Central memory CD8-positive, alpha-beta T cell (primary cell): ENCODE measurements at places on chromosomes 3 and 15.
A peak's percentile ranks its signal among the peaks of the same experiment; 100 is the strongest.

GRCh38 chr15:38564557-38565286, at the start of gene RASGRP1:
TSS of gene RASGRP1 (minus strand) at chr15:38564814. CDS start at chr15:38564628, 186 bp downstream.
- peaks cover 42% of the 10 kb centered on the region for H3K36me3 ChIP-seq
- H3K27ac ChIP-seq: peak within 1 kb of the TSS; percentile 88
- peak; percentile 80 for DNase-seq
- no peaks in the 10 kb centered on the region for H3K27me3 ChIP-seq
- H3K4me3 ChIP-seq: peak within 1 kb of the TSS; percentile 95

- H3K4me1 ChIP-seq: no peaks in the 10 kb centered on the region
- H3K4me3 ChIP-seq: no peak overlapping the region
- H3K27me3 ChIP-seq: no peaks in the 10 kb centered on the region
- no peaks in the 10 kb centered on the region for H3K36me3 ChIP-seq
Measured at GRCh38 chr3:72582211-72582878, 265.9 kb downstream of the SHQ1 start.

DNA sequence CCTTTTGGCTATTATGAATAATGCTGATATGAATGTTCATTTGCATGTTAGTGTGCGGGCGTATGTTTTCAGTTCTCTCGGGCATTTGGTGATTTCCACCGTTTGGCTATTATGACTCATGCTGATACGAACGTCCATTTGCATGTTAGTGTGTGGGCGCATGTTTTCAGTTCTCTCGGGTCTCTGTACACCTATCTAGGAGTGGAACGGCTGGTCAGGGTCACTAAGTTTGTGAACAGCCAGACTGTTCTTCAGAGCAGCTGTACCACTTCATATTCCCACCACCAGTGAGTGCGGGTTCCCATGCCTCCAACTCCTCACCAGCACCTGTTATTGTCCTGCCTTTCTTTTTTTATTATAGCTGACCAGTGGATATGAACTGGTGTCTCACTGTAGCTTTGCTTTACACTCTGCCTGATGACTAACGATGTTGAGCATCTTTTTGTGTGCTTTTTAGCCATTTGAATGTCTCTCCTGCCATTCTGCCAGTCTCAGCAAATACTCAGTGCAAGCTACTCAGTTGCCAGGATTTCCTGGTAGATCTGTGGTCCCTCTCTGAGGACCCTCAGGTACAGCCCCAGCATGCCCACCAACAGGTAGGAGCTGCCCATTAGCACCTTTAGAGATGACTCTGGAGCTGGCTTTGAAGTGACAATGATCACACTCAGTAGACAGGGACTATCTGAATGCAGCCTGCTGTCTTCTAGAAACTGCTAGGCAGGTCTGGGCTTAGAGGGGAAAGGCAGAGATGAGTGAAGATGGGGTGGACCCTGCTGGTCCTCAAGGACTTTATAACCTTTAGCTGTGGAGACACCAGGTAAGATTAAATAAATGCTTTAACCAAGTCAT, 141.1 kb downstream of the XXYLT1 start:
- peak overlapping the region; percentile 59 for H3K4me3 ChIP-seq
- no peaks in the 10 kb centered on the region for H3K27me3 ChIP-seq
- DNase-seq: no peak
- H3K4me1 ChIP-seq: peaks cover 40% of the 10 kb centered on the region
- peak overlapping the region; percentile 24 for H3K27ac ChIP-seq

- H3K4me1 ChIP-seq: peaks cover 65% of the 10 kb centered on the region
- peak overlapping the region; percentile 75 for H3K27ac ChIP-seq
- no peaks in the 10 kb centered on the region for H3K27me3 ChIP-seq
- no peak for DNase-seq
Measured at GRCh38 chr3:49410846-49411534, 786 bp downstream of the RHOA start.

DNA sequence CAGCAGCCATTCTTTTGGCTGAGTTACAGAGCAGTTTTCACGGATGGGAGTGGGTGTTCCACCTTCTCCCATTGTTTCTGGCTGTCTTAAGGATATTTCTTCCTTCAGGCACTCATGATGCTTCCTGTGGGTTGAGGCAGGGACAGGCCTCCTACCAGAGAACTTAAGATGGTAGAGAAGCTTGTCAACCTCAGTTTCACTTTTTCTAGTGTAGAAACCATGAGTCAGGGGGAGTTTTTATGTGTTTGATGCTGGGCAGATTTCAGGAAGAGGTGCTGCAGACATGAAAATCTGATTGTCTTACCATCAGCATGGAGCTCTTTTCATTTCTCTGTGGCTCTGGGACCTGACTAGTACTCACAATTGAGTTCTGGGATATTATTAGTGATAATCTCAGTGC, 48.7 kb upstream of the VEPH1 start:
- peaks cover 54% of the 10 kb centered on the region for H3K27me3 ChIP-seq
- no peak for DNase-seq
- H3K27ac ChIP-seq: no peak overlapping the region
- H3K4me1 ChIP-seq: no peaks in the 10 kb centered on the region

DNA sequence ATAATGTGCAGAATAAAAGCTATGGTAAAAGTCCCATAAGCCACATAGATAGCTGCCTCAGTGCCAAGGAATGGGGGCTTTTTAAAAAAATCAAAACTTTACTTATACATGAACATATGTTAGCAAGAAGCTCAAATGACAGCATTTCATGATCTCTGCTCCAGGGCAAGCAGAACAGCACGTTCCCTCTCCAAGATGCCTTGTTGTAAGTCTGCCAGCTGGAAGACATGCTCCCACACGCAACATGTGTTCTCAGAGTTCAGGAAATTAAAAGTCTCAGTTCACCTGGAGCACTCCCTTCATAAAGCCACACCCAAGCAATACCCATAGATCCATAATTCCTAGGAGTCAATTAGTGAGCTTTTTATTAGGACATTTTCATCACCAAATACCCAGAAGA, 52.2 kb downstream of the ABI3BP start:
- no peaks in the 10 kb centered on the region for H3K36me3 ChIP-seq
- no peaks in the 10 kb centered on the region for H3K27me3 ChIP-seq
- H3K4me3 ChIP-seq: no peak overlapping the region

- H3K4me1 ChIP-seq: no peaks in the 10 kb centered on the region
- no peak for DNase-seq
- peaks cover 2% of the 10 kb centered on the region for H3K36me3 ChIP-seq
- no peak overlapping the region for H3K27ac ChIP-seq
- H3K27me3 ChIP-seq: peaks cover 18% of the 10 kb centered on the region
Measured at GRCh38 chr15:89226359-89227221, 5.2 kb upstream of the RLBP1 start.

DNA sequence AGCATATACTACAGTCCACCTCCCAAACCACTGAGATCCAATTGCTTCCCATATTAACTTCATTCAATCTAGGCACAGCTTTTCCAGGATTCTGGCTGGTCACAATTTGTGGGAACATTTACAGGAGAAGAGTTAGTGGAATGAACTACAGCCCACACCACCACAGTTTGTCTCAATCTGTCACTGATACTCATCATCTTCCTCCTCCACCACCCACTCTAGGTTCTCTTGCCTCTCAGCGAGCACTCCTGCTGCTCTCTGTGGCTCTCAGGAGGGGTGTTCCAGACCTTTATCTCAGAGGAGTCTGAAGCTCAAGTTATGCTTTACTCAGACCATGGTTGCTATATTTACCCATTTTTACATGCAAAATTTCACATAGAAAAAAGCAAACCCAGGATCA, 25.9 kb upstream of the PLA2G4D start:
- no peak overlapping the region for H3K4me3 ChIP-seq
- no peaks in the 10 kb centered on the region for H3K27me3 ChIP-seq
- no peaks in the 10 kb centered on the region for H3K36me3 ChIP-seq
- DNase-seq: no peak
- no peaks in the 10 kb centered on the region for H3K4me1 ChIP-seq
- no peak overlapping the region for H3K27ac ChIP-seq

GRCh38 chr3:183490653-183491052, 62.2 kb upstream of the MCF2L2 start:
- H3K4me1 ChIP-seq: no peaks in the 10 kb centered on the region
- DNase-seq: no peak
- H3K36me3 ChIP-seq: peaks cover 13% of the 10 kb centered on the region
- no peak overlapping the region for H3K27ac ChIP-seq
- H3K4me3 ChIP-seq: no peak overlapping the region
- no peaks in the 10 kb centered on the region for H3K27me3 ChIP-seq

GRCh38 chr3:185820973-185821758, 3.7 kb downstream of the IGF2BP2 start:
- H3K36me3 ChIP-seq: peaks cover 2% of the 10 kb centered on the region
- H3K4me1 ChIP-seq: peaks cover 8% of the 10 kb centered on the region
- H3K27ac ChIP-seq: no peak overlapping the region
- H3K4me3 ChIP-seq: no peak overlapping the region

DNA sequence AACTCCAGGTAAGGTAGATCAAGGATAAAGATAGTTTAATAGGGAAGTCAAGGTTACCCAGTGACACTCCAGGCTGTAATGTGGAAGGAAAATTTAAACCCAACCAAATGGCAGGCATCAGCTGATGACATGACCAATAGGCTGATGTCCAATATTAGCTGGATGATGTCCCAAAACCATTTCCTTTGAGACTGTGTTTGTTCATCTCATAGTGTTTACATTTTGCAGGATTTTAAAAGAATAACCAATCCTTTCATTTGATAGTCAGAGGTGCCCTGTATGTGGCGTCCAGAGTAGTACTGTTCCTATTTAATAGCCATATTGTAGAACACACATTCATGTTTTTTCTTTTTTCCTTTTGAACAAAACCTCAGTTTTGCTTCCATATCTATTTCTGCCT, 23.3 kb upstream of the TMEM158 start:
- no peak overlapping the region for H3K4me3 ChIP-seq
- H3K4me1 ChIP-seq: no peaks in the 10 kb centered on the region
- peaks cover 20% of the 10 kb centered on the region for H3K27me3 ChIP-seq
- no peak for DNase-seq
- no peak overlapping the region for H3K27ac ChIP-seq
